Psoas muscle (tissue), 8 donors: ENCODE measurements at places on chromosomes 12 and 14. TPM values are rescaled to one million over a fixed set of nuclear protein-coding genes. Genes with fewer than 3 reads are reported as not detected.

The TPH2 gene
- not detected for total RNA-seq

The TRPV4 gene
- total RNA-seq, result 0.07 TPM

The PLEKHA5 gene
- 1.4 TPM for total RNA-seq

The CBLN3 gene
- 0.69 TPM for total RNA-seq

The TMTC1 gene
- total RNA-seq, result 44.7 TPM

The KRT73 gene
- not detected for total RNA-seq

The LAG3 gene
- total RNA-seq, result not detected

The GLI1 gene
- 0.61 TPM for total RNA-seq

The PMEL gene
- total RNA-seq, result not detected

The C1S gene
- 70.2 TPM for total RNA-seq

The CPNE6 gene
- total RNA-seq, result not detected

DNA sequence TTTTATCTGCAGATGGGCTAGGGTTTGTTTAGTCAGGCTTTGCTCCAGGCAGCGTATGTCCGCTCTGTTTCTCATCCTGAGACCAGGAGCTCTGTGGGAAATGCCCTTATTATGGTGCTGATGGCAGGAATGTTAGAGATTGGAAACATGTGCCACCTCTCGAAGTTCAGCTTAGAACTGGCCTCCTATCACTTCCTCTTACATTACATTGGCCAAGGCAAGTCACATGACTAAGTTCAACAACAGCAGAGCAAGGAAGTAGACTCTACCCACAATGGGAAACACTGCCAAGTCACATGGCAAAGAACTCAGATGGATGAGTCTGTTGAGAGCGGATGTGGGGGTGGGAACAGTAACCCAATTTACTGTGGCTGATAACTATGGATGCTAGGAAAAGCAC, 161.9 kb upstream of the WSCD2 start:
- no peak for DNase-seq

GRCh38 chr12:29569132-29569757, 71.8 kb upstream of the OVCH1 start:
- DNase-seq, result no peak

- DNase-seq, result no peak
These were observed 44.0 kb upstream of the SINHCAF start for GRCh38 chr12:31369712-31370521.

GRCh38 chr12:119668324-119668841, 450 bp downstream of the PRKAB1 start:
- DNase-seq, result no peak

GRCh38 chr12:43066471-43066870, 476.9 kb upstream of the PRICKLE1 start:
- no peak for DNase-seq

DNA sequence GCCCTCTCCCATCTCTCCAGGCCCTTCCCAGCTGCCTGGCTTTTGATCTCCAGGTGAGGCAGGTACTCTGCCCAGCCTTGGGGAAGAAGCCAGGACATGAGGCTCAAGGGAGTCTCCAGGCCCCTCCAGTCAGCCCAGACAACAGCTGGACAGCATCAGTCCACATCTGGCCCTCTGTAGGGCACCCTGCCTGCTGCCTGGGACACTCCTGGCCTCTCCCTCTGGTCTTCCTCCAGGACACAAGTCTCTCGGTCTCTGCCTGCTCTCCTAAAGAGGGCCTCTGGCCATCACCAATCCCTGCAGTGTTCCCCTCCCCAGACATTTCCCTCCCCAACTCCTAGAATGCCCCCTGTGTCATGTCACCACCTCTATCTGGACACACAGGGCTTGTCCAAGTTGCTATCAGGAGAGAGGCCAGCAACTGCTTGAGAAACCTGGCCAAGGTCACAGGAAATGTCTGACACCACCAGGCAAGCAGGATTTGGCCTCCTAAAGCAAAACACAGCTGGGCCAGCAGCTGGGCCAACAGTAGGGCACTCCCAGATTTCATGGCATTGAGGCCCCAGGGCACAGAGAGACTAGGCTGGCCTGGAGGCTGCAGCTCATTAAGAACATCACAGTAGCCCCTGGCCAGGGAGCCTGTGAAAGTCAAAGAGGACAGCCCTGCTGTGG, 29.0 kb downstream of the LTBP2 start:
- DNase-seq, result peak; percentile 60

GRCh38 chr14:51202914-51203665, 37.0 kb upstream of the TMX1 start:
- no peak for DNase-seq

GRCh38 chr12:112322882-112323547, 59.2 kb downstream of the HECTD4 start:
- no peak for DNase-seq

DNA sequence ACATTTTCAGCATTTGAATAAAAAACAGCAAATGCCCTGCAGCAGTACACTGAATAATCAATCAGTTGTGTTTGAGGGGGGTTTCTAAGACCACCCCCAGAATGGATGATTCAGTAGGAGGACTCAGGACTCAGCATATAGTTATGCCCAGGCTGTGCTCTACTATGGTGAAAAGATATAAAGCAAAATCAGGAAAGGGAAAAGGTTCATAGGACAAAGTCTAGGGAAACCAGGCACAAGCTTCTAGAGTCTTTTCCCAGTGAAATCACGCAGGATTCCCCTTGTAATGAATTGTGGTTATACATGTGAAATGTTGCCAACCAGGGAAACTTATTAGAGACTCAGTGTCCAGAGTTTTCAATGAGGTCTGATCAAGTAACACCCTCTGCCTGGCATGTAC, 25.0 kb upstream of the SLC17A8 start:
- no peak for DNase-seq

- no peak for DNase-seq
These were observed 427 bp downstream of the SLC6A12 start for GRCh38 chr12:213527-213932.
